ENCODE measurements at places on chromosomes 3 and 15.

DNA sequence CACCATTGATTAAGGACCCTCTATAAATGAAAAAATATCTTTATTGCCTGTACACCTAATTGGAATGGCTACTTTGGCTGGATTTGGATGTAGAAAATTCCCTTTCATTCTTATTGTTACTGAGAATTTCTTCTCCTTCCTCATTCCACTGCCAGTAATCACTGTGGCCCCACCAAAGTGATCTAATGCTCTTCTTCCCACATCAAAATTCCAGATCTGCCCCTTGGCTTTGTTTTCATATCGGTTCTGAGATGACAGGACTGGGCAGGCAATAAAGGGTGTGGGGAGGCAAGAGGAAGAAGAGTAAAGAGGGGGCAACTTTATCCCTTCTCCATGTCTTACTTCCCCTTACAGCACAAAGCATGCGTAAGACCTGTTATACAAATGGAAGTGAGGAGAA, 2.1 kb downstream of the ANKUB1 start:
- H3K4me1 ChIP-seq: no peaks in the 10 kb centered on the region
- no peaks in the 10 kb centered on the region for H3K36me3 ChIP-seq
- peaks cover 10% of the 10 kb centered on the region for H3K27me3 ChIP-seq
- no peak overlapping the region for H3K4me3 ChIP-seq
- no peak for ATAC-seq

DNA sequence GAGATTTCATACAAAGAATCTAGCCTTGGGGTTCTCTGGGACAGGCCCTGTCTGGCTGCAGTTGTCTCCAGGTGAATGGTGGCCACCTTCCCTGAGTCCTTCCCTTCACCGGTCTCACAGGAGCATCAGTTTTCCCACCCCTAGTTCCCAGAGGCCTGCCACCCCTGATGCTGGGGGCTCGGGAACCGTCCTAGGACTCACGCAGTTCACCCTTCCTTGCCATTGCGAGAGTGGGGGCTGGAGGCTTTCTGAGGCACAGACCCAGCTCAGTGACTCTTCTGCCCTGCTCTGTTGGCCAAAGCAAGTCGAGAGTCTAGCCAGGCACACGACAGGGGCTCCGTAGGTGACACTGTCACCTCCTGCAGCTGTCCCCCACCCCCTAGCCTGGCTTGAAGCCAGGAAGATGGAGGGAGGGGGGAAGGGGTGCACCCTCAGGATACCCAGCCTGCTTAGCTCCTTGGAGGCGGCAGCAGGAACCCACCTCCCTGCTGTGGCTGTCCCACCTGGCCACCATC, 130.3 kb downstream of the NUP210 start:
- H3K36me3 ChIP-seq: no peaks in the 10 kb centered on the region
- no peak for ATAC-seq
- peaks cover 55% of the 10 kb centered on the region for H3K27me3 ChIP-seq
- no peak overlapping the region for H3K27ac ChIP-seq
- no peaks in the 10 kb centered on the region for H3K4me1 ChIP-seq

DNA sequence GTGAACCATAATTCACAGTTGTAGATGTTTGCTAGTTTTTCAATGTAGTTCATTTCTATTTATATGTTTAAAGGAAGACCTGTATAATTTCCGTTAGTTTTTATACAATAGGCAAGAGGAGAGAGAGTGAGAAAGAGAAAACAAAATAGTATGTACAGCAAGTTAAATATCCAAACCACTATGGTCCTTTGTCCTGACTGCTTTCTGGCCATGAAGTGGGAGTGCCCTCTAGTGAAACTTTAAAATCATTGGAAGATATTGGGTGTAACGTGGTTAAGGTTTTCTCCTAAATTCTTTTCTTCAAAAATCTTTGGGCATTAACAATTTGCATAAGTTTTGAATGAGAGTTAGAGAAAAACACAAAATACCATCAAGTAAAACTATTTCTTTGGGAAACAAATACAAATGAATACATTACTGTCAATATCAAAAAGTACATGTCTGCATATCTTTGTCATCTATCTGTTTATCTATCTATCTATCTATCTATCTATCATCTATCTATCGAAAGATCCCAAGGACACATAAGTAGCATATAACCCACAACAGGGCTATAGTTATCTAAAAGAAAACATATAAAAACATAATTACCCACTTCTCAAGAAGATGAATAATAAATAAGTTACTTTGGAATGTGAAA, 534.6 kb upstream of the ATP11B start:
- no peaks in the 10 kb centered on the region for H3K36me3 ChIP-seq
- no peak overlapping the region for H3K27ac ChIP-seq
- H3K4me1 ChIP-seq: no peaks in the 10 kb centered on the region
- no peak for ATAC-seq
- peaks cover 16% of the 10 kb centered on the region for H3K27me3 ChIP-seq
- no peak overlapping the region for H3K4me3 ChIP-seq

DNA sequence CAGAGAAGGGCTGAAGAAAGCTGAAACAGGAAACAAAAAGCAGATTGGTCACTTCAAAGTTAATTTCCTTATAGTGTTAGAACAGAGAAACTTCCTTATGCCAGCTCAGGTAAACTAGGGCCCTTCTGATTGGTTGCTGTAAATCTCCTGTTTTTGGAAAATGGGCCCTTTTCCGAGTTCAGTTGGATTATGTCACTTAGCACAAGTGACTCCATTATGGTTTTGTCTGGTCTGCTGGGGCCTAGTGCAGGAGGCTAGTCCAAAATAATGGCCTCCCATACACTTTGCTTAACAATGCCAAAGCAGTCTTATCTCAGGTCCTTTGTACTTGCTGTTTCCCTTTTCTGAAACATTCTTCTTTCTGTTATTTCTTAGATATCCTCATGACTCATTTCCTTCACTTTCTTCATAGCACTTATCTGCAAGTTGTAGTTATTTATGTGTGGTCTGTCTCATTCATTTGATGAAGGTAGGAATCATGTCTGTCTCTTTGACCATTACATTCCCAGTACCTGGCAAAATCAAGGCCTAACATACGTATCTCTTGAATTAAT, 7.7 kb upstream of the DCP1A start:
- no peaks in the 10 kb centered on the region for H3K4me1 ChIP-seq
- no peaks in the 10 kb centered on the region for H3K36me3 ChIP-seq
- no peak for ATAC-seq

- H3K27me3 ChIP-seq: no peaks in the 10 kb centered on the region
- no peaks in the 10 kb centered on the region for H3K36me3 ChIP-seq
- no peak overlapping the region for H3K27ac ChIP-seq
- H3K4me1 ChIP-seq: no peaks in the 10 kb centered on the region
- no peak overlapping the region for H3K4me3 ChIP-seq
Measured at GRCh38 chr3:136694321-136694720, 57.9 kb downstream of the STAG1 start.

- no peak overlapping the region for H3K27ac ChIP-seq
- no peaks in the 10 kb centered on the region for H3K4me1 ChIP-seq
- no peaks in the 10 kb centered on the region for H3K27me3 ChIP-seq
- no peaks in the 10 kb centered on the region for H3K36me3 ChIP-seq
- no peak for ATAC-seq
- no peak overlapping the region for H3K4me3 ChIP-seq
Measured at GRCh38 chr3:4219227-4219568, 84.0 kb upstream of the SETMAR start.

DNA sequence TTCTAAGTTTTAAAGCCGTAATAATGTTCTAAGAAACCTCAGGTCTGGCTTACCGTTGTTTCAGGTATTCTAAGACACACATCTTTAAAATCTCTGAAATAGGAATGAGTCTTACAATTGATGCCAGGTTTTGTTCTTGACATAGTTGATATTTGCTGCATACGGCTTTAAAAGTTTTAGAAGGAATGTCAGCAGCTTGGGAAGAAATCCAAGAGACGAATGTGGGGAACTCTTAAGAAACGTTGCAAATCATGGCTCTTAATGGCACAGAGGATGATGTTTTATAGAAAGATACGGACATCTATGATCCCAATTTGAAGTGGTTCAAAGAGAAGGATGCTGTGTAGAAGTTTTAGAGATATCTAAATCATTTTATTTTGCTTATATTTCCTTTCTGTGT, 11.5 kb downstream of the NUDT16 start:
- H3K27me3 ChIP-seq: no peaks in the 10 kb centered on the region
- H3K4me1 ChIP-seq: no peaks in the 10 kb centered on the region
- ATAC-seq: no peak

GRCh38 chr3:24972491-24972890, 455.6 kb upstream of the RARB start:
- no peaks in the 10 kb centered on the region for H3K27me3 ChIP-seq
- H3K4me1 ChIP-seq: no peaks in the 10 kb centered on the region
- no peak overlapping the region for H3K27ac ChIP-seq
- no peak overlapping the region for H3K4me3 ChIP-seq
- no peaks in the 10 kb centered on the region for H3K36me3 ChIP-seq

DNA sequence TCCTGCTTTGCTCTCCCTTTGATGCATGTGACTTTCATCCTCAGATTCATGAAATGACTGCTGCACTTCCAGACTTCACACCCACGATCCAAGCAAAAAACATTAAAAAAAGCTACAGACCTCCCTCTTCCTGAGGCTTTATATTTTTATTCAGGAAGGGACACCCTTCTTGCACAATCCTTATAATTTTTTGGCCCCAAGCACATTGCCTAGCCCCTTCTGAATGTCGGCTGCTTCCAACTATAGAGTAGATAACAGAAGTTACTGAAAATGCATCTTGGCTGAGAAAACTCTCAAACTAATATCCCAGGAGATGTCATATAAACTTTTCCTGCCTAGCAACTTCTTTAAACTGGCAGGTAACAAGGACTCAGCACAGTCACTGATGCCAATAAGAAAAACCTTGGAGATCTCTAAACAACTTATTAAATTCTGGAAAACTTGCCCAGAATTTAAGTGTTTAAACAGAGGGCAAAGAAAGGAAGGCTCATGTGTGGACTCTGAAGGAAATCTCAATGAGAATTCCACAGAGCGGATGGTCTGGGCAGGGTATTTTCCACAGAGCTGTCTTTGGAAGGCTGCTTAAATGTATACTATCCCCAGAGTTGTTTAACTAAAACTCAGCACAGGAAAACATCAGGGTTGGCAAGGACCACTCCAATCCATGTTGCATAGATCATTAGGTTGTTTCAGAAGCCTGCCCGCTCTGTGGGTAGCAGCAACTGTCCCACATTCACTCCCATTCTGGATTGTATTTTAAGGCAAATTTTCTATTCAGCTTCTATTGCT, 746.8 kb upstream of the LMCD1 start:
- H3K4me3 ChIP-seq: no peak overlapping the region
- no peak overlapping the region for H3K27ac ChIP-seq
- H3K27me3 ChIP-seq: no peaks in the 10 kb centered on the region
- H3K4me1 ChIP-seq: peaks cover 4% of the 10 kb centered on the region
- H3K36me3 ChIP-seq: no peaks in the 10 kb centered on the region

DNA sequence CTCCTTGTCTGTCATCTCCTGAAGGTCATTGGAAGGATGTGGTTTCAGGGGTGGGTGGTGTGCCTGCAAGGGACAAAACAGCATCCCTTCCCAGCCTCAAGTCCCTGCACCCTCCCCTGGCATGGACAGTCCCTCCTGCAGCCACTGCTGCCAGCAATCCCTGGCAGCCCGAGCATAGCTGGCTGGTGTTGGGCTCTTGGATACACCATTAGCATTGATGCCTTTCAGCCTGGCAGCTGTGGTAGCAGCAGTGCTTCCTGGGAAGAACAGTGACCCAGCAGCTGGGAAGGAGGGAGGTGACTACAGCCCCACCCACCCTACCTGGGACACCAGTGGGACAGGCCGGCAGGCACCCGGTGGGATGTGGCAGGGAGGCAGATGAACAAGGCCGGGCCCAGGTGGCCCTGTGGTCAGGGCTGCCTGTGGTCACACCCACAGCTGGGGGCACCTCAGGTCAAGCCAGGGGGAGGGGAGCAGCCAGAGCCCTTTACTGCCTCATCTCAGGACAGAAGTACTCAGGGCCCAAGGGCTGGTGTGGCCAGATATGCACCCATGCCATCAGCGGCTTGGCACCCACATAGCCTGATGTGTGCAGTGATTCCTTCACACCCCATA, 32.9 kb upstream of the TMEM115 start:
- H3K4me3 ChIP-seq: no peak overlapping the region
- no peak for ATAC-seq
- no peak overlapping the region for H3K27ac ChIP-seq

DNA sequence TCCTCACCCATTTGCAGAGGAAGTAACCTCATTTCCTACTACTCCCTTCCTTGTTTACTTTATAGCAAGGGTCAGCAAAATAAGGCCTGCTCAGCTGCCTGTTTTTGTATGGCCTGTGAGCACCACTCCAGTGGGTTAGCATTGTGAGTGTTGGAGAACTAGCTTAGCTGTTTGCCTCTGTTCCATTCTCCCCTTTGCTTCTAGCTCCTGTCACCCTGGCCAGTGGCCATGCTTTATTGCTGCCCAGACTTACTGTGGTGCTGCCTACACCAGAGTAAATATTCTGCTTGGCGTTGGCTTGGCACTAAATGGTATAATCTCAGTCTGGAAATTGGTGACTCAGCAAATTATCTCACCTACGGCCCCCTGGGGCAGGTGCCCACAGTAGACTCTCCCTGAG, 8.8 kb downstream of the PDCD6IP start:
- H3K27me3 ChIP-seq: no peaks in the 10 kb centered on the region
- H3K36me3 ChIP-seq: no peaks in the 10 kb centered on the region
- no peak overlapping the region for H3K4me3 ChIP-seq
- peaks cover 65% of the 10 kb centered on the region for H3K4me1 ChIP-seq
- no peak for ATAC-seq

DNA sequence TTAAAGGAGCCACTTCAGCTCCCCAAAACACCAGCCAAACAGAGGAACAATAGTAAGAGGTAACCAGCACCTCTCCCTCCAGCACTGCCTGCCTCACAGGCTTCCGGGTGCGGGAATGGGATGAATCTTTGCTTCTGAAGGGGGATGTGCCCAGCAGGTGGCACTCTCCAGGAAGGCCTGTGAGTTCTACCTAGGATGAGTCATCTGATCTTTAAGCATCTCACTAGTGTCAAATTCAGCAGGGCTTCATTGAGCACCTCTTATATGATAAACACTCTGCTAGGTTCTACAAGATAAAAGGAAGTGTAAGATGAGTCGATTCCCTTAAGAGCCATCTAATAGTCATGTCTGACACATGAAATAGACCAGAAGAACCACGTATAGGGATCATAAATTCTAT, 237.4 kb upstream of the UMPS start:
- H3K36me3 ChIP-seq: peaks cover 21% of the 10 kb centered on the region
- no peak overlapping the region for H3K27ac ChIP-seq
- peak; percentile 54 for ATAC-seq
- no peaks in the 10 kb centered on the region for H3K4me1 ChIP-seq
- no peak overlapping the region for H3K4me3 ChIP-seq

All from gastroesophageal sphincter (tissue), 4 donors.